ENCODE measurements at places on chromosomes 6 and 20.
A peak's percentile ranks its signal among the peaks of the same experiment; 100 is the strongest.

- DNase-seq = peak; percentile 66
These were observed 35.0 kb upstream of the DSN1 start for GRCh38 chr20:36808317-36809257.

DNA sequence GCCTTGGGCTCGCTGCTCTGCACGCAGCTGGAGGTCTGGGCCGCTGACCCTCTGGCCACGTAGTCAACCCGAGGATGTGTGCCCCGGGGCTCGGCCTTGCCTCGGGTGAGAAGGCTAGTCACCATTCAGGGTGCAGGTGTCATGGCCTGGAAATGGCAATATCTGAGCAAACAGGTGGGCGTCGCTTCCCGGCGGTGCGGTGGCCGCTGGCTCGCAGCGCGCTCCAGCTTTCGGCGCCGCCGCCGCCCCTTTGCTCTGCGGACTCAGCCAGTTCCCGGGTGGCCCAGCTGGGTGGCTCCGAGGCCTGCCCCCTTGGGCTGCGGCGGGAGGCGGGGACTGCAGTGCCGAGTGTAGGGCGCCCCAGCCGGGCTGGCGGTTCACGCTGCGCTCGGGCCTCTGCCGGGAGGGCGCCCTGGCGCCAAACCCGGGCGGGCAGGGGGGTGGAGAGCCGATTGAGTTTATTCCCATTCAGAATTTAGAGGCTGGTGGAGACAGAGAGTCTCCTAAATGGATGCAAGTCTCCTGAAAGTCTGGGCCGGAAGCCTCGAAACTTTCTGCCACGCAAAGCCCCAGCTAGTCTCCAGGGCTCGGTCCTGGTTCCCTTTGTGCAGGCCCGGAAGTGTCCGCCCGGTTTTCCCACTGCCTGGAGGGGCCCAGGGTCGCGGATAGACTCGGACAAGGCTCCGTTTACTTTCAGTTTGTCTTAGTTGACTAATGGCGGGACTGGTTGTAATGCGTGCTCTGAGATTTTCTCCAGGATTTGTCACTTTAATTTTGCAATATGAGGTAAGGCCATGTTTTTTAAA, 11.3 kb upstream of the TFAP2A start:
- DNase-seq = no peak

- no peak for DNase-seq
These were observed 49.3 kb upstream of the IER3 start for GRCh38 chr6:30793521-30794194.

- peak; percentile 54 for DNase-seq
These were observed 51.9 kb upstream of the MRPS10 start for GRCh38 chr6:42269553-42269952.

DNA sequence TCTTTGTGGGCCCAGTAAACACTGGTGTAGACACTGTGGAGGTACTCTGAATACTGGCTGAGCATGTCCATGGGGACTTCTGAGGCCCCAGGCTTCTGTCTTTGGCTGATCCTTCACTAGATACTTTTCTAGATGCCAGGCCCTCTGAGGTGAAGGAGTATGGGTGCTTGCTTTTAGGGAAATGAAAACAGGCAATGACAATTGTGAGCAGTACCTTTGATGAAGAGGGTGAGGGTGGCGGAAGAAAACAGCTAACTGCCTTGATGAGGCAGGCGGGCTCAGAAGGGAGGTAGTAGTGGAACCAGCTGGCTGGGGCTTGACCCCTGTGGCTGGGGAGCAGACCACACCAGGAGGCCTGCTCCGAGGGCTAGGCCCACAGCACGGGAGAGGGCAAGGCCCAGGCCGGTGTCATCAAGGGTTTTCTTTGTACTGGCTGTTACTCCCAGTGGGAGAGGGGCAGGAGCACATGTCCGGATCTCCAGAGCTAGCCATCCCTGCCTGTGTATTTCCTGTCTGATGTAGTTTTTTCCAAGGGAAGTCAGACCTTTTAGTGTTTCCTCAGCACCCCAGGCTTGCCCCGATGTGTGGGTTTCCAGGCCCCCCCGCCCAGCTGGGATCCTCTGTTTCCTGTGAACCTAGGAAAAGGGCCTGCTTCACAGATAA, 3.9 kb downstream of the PLCG1 start:
- no peak for DNase-seq

GRCh38 chr6:158361961-158362669, 49.9 kb downstream of the TULP4 start:
- no peak for DNase-seq

GRCh38 chr20:44585057-44585963, 2.9 kb downstream of the PKIG start:
- no peak for DNase-seq

GRCh38 chr6:13711324-13711732, 307 bp downstream of the RANBP9 start:
- peak; percentile 61 for DNase-seq

DNA sequence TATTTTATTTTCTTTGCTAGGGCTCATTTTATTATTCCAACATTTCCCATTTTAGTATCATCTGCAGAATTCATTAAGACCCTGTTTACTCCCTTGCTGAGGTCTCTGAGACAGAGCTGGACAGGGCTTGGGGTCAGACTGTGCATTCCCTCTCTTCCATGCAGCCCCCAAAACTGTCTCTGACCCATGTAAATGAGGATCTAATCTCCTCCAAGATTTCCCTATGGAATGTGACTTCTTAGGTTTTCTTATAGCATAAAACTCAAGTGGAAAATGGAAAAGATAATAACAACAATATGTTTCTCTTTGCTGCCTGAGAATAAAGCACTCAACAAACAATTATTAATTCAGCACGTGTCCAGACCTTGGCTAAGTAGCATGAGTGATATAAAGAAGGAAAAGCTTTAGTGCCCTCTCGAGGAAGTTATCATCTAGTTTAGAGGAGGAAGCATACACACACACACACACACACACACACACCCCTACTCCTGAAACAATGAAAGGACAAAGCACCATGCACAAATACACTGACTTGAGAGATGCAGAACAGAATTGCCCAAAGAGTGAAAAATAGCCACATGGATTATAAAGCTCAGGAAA, 815.5 kb downstream of the BCKDHB start:
- DNase-seq = no peak

- no peak for DNase-seq
These were observed 26.6 kb downstream of the PPP1R16B start for GRCh38 chr20:38831995-38832620.

- DNase-seq = no peak
These were observed 6.5 kb upstream of the PGBD1 start for GRCh38 chr6:28274888-28275287.

GRCh38 chr6:29887819-29888776, 54.2 kb upstream of the HLA-A start:
- peak; percentile 80 for DNase-seq

DNA sequence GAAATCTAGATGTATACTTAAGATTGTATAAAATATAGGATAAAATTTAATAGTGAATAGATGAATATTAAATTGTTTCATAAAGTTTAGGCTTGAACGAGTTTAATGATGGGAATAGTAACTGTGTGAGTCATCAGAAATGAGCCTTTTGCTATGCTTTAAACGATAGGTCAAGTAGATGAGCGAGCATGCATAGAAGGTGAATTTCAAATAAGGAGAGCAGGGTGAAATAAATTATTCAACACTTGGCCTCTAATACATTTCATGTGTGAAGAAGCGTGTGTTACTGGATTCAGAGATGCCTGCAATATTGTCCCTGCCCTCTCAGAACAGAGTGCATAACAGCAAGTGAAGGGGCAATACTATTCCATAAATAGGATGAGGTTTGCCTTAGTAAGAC, 74.4 kb upstream of the EYA4 start:
- DNase-seq = no peak

DNA sequence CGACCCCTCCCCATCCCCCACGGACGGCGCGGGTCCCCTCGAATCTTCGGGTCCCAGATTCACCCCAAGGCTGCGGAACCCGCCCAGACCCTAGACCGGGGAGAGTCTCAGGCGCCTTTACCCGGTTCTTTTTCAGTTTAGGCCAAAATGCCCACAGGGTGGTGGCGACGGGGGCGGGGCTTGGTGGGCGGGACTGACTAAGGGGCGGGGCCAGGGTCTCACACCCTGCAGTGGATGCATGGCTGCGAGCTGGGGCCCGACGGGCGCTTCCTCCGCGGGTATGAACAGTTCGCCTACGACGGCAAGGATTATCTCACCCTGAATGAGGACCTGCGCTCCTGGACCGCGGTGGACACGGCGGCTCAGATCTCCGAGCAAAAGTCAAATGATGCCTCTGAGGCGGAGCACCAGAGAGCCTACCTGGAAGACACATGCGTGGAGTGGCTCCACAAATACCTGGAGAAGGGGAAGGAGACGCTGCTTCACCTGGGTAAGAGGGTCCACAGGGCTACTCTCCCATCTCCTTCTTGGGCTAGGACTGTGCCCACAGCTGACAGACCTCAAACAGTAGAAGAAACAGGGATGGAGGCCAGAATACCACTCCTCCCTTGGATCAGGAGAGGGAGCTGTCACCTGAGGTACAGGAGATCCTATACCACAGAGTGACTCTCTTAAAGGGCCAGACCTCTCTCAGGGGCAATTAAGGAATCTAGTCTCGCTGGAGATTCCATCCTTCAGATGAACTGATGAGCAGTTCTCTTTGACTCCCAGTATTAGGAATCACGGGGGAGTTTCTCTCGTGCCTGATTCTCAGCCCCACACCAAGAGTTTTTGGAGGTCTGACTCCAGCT, 942 bp downstream of the HLA-E start:
- peak; percentile 84 for DNase-seq

DNA sequence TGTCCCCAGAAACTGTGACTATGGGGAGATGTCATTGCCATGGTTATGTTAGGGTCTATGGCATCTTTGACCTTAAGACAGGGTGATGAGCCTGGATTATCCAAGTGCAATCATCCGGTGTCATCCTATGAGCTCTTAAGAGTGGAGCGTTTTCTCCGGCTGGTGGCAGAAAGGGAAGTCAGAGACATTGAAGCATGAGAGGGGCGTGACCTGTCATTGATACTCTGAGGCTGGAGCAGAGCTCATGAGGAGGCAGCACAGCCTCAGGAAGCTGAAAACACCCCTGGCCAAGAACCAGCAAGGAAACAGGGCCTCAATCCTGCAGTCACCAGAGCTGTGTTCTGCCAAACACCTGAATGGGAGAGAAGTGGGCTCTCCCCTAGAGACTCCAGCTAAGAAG, 59.6 kb downstream of the ANKRD60 start:
- DNase-seq = no peak
